Myocyte (in vitro differentiated cells): ENCODE measurements at places on chromosomes 7 and 10. TPM values are rescaled to one million over a fixed set of nuclear protein-coding genes. Genes with fewer than 3 reads are reported as not detected.

GRCh38 chr7:123661765-123662164 lies 6.1 kb downstream of the LMOD2 start:
- no peak for DNase-seq

- no peak for DNase-seq
Observed at GRCh38 chr7:17448479-17449423, 150.3 kb downstream of the AHR start.

GRCh38 chr7:21028186-21028585 lies 241.5 kb upstream of the SP8 start:
- no peak for DNase-seq

DNA sequence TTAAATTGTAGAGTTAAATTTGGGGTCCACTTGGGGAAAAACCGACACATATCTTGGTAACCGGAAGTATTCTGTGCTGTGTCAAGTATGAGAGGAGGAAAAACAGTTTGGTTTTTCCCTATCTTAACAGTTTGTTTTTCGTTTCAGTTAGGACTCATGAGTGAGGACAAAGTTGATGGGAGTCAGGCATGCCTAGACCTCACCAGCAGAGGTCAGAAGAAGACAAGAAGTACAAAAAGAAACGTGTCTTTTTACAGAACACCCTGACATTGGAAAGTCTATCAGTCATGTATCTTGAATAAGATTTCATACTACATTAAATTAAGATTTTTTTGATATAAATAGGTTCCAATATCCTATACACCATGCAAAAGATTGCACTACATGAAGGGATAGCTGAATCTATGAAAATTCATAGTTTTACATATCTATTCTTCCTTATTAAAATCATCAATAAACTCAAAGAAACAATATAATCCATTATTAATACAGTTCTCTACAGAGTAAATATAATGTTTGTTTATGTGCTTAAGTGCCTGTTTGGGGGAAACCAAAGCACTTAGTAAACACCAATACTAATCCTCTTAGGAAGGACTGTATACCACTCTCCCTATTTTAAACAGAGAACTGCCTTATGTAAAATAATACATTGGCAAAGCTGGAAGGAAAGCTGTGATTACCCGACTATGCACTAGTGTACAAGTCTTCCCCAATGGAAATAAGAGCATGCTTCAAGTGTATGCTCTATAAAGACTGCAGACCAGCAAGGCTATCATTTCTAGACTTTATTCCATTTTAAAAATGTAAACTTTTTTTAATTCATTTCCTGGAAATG lies 95.6 kb downstream of the USP6NL start:
- peak; percentile 72 for DNase-seq

DNA sequence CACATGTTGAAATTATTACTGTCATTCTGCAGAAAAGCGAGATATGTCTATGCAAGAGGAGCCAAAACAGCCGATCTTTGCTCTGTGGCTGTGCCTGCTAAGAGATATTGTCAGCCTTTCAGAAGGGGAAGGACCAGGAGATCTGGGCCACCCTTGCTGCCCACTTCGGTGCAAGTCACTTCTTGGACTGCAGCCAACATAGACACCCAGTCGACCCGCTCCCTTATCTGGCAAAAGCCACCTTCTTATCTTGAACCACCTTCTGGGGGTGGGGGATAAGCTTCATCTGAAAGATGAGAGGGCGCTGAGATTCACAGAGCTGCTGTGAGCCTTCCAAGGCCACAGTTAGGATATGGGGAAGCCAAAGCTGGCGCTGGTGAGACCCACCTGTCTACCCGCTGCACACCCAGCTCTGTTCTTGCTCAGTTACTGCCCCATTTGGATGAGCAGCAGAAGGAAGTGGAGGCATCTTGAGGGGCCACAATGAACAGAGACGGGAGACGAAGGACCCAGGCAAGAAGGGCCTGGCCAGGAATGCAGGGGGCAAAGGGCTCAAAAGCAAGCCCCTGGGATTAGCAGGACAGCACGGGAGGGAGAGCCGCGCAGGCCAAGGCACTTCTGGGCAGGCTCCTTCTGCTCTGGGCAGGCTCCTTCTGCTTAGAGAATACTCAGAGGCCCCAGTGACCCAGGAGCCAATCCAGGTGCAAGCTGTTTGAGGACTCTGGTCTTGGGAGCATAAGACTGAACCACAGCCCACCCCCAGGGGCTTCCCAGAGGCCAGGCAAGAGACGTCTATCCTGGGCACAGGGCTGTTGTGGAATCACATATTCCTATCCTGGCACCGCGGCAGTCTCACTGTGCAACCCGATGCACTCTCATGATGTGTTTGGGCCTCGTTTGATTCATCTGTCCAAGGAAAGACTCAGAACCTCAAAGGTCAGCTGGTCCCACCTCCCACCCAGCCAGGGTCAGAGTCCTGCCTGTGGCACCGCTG lies 38.4 kb upstream of the NPFFR1 start:
- no peak for DNase-seq

DNA sequence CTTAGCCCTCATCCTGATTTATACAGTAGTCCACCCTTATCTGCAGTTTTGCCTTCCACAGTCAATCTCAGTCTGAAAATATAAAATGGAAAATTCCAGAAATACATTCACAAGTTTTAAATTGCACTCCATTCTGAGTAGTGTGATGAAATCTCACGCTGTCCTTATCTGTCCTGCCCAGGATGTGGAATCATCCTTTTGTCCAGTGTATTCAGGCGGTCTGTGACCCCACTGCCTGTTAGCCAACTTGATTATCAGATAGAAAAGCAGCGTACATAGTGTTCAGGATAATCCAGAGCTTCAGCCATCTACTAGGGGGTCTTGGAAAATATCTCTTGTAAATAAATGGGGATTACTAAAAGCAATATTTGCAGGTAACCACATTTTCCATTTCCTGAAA lies 146.3 kb downstream of the MALRD1 start:
- no peak for DNase-seq

GRCh38 chr10:16989826-16990293 lies 139.8 kb downstream of the CUBN start:
- peak; percentile 66 for DNase-seq

DNA sequence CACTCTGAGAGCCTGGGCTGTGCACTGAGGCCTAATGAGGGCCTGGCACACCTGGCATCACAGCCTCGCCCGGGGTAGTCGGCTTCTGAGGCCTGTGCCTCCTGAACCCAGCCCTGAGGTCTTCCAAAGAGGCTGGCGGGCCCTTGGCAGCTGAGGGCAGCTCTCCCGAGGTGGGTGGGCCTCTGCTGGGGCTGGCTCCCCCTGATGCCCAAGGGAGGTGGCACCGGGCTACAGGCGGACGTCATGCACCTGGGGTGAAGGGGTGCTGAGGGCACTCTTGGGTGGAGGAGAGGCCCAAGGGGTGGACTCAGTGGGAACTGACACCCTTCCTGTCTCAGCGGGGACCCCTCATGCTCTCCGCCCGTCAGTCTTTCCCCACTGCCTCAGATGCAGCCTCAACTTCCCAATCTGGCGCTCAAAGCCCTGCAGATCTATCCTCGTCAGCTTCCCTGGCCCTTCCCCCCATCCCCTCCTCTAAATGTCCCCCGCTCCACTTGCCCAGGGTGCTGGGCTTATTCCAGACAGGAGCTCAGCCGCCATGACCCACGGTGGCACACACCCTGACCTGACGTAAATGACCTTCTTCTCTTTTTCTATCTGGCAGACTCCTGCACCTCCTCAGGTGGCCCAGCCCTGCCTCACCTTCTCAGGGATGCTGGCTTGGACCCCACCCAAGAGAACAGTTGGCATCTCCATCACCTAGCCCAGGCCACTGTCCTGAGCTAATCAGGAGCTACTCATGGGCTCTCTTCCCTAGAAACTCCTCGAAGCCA lies 38.2 kb downstream of the MYL10 start:
- no peak for DNase-seq

DNA sequence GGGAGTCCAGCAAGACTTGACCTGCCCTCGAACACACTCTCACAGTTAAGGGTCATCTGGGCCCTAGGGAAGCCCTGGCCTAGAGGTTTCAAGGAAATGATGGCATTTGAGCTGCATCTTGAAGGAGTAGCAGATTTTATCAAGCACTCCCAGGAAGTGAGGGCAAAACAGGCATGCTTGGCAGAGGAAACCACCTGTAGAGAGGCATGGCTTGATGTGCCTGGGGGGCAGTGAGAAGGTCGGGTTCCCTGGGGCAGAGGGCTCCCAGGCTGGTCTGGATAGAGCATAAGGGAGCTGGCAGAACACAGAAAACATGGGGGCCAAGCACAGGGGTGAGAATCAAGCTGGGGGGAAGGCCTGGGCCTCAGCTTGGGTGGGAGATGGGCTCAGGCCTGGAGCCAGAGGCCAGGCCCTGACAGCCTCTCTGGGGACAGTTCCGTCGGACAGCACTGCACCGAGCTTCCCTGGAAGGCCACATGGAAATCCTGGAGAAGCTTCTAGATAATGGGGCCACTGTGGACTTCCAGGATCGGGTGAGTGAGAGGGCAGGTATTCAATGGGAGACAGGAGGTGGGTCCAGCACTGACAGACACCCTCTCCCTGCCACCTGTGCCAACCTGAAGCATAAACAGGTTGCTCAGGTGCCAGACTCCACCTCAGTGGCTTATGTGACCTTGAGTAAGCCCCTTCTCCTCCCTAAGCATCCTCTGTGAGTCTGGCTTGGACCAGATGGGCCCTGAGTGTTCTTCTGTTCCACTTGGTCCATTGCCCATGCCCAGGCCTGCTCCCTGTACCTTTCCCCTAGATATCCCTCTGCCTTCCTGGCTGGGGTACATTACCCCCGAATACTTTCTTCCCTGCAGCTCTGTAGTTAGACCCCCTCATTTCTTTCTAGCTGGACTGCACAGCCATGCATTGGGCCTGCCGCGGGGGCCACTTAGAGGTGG lies 3.5 kb upstream of the HOGA1 start:
- DNase-seq: no peak

DNA sequence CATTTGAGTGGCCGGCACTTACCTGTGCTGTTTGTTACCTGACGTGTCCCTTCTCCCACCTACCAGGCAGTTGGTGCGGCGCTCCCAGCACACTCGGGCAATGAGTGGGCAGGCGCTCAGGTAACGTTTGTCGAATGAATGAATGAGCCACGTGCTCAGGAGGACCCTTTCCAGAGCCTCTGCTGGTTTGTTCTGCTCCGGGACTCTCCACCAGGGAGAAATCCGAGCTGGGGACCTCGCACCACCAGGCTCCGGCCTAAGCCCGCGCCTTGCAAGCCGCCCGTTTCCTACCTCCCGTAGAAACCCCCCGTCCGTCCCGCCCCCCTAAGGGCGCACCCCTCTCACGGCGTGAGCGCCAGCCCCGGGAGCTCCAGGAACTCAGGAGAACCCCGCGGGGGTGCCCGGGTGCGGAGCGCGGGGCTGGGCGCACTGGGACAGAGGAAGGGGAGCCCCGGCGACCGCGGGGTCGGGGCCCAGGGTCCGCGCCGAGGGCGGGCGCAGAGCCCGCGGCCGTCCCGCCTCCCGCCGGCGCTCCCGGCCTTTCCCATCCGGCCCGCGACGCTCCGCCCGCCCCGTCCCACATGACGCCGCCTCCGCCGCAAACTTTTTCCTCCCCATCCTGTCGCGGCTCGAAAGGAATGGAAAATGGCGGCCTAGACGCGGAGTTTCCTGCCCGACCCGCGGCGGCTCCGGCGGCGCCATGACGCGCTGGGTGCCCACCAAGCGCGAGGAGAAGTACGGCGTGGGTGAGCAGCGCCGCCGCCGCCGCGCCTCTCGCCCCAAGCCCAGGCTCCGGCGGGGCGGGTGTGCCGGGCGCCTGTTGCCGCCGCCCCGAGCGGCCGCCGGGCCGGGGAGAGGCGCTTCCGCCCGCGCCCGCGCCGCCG lies at the start of gene DOCK1:
DOCK1 (plus strand) TSS at position 611 of the 884 bp plus-strand sequence; CDS start at position 701, 90 bp downstream.
- peak; percentile 80 for DNase-seq

GRCh38 chr10:73517166-73517888 lies 21.5 kb upstream of the PPP3CB start:
- peak; percentile 82 for DNase-seq

- DNase-seq: no peak
Observed at GRCh38 chr7:69564454-69565417, 33.5 kb upstream of the AUTS2 start.

GRCh38 chr10:12348870-12349628 lies at the start of gene CAMK1D:
TSS of gene CAMK1D (plus strand) at chr10:12349547.
- DNase-seq: peak; percentile 58

- DNase-seq: no peak
Observed at GRCh38 chr7:27082171-27082570, 13.6 kb downstream of the HOXA1 start.

GRCh38 chr7:94087664-94088352 lies 83.7 kb upstream of the BET1 start:
- peak; percentile 79 for DNase-seq

GRCh38 chr7:139035586-139036353 lies at the start of gene ZC3HAV1L:
TSS of gene ZC3HAV1L (minus strand) at chr7:139036042. CDS start at chr7:139036017, 25 bp downstream.
- peak; percentile 75 for DNase-seq

GRCh38 chr7:116665332-116665996 lies 6.5 kb upstream of the MET start:
- no peak for DNase-seq

DNA sequence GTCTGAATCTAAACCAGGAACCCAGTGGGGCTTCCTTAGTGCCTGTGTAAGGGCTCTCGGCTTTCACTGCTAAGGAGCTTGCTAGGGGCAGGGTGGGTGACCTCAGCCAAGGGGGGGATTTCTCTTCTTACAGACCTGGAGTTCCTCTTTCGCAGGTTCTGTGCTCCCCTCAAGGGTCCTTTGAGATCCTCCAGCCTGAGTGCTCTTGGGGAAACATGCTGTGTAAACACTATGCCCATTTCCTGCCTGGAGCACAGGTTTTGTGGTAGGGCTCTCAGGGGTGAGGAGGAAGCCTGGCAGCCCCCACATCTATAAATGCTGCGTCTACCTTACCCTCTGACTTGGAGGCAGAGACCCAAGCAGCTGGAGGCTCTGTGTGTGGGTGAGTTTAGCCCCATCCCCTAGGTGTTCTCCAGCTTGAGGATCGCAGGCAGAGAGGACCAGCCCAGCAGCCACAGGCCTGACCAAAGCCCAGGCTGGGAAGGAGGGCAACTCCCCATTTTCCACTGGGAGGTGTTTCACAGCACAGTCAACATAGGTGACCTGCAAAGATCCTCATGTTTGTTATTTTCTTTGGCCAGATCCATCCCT lies at the start of gene SFTPA1:
SFTPA1 (plus strand) TSS at position 339 of the 591 bp plus-strand sequence. CDS start 887 bp downstream, outside the sequence.
- no peak for DNase-seq

- DNase-seq: peak; percentile 3
Observed at GRCh38 chr10:131851346-131851745, 49.5 kb upstream of the PPP2R2D start.

DNA sequence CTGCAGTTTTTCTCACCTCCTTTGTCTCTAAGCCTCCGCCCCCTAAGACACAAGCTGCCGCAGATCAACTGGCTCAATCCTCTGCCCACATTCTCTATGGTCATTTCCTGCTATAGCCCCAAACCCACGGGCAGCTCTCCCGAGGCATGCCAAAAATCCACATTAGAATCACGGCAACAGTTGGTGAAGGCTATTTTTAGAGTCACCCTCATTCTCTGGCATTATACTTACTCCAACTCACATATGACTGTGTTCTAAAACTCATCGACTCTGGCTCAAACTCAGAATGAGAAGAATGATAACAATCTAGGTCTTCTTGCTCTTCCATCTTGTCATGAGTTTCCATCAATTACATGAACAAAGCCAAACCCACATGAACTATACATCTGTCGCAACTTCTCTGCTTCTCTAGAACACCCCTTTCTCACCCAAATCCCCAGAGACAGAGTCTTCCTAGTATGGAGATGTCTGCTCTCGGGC lies 10.9 kb upstream of the KIAA1549 start:
- peak; percentile 100 for DNase-seq

GRCh38 chr7:47413526-47414341 lies 168.2 kb downstream of the TNS3 start:
- no peak for DNase-seq

NYAP1 gene
- total RNA-seq: 0.05 TPM in 1 of 2 replicates, not detected in the other

CPEB3 gene
- 3.9 and 8.6 TPM in 2 replicates for total RNA-seq

SH2D4B gene
- not detected in 2 replicates for total RNA-seq

COBL gene
- 52.6 and 59.9 TPM in 2 replicates for total RNA-seq

DNA2 gene
- total RNA-seq: 4.1 and 5.2 TPM in 2 replicates

VAX1 gene
- not detected in 2 replicates for total RNA-seq

DNAJB9 gene
- total RNA-seq: 85.2 and 90.5 TPM in 2 replicates

PCDH15 gene
- not detected in 2 replicates for total RNA-seq

STEAP1B gene
- 0.99 TPM in 1 of 2 replicates, not detected in the other for total RNA-seq

TLX1 gene
- total RNA-seq: not detected in 2 replicates
